ENCODE measurements at places on chromosomes 16 and 17. TPM values are rescaled to one million over a fixed set of nuclear protein-coding genes. Genes with fewer than 3 reads are reported as not detected.

The SPNS3 gene
- total RNA-seq, result not detected

The PLA2G15 gene
- total RNA-seq, result 8.2 TPM

DNA sequence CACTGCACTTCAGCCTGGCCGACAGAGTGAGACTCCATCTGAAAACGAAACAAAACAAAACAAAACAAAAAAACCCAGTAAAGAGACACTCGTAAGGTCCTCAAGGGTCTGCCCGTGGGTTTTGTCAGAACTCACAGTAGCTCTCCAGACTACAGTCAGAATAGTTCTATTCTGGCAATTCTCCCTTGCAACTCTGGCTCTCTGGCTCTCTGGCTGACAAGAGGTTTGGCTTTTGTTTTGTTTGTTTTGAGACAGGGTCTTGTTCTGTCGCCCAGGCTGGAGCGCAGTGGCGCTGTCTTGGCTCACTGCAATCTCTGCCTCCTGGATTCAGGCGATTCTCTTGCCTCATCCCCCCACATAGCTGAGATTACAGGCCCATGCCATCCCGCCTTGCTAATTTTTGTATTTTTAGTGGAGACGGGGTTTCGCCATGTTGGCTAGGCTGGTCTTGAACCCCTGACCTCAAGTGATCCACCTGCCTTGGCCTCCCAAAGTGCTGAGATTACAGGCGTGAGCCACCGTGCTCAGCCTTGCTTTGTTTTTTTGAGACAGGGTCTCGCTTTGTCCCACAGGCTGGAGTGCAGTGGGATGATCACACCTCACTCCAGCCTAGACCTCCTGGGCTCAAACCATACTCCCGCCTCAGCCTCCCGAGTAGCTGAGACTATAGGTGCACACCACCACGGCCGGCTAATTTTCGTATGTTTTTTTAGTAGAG lies 20.5 kb upstream of the CHP2 start:
- H3K27ac ChIP-seq, result no peak overlapping the region
- no peaks in the 10 kb centered on the region for H3K36me3 ChIP-seq
- no peaks in the 10 kb centered on the region for H3K27me3 ChIP-seq
- H3K4me3 ChIP-seq, result no peak overlapping the region
- H3K4me1 ChIP-seq, result no peaks in the 10 kb centered on the region
- no peak for DNase-seq

GRCh38 chr16:89020925-89021595 lies 44.1 kb upstream of the CBFA2T3 start:
- H3K27ac ChIP-seq, result no peak overlapping the region
- H3K4me3 ChIP-seq, result no peak overlapping the region
- no peak for DNase-seq
- no peaks in the 10 kb centered on the region for H3K4me1 ChIP-seq

GRCh38 chr16:84426804-84427203 lies 58.5 kb downstream of the ATP2C2 start:
- no peaks in the 10 kb centered on the region for H3K27me3 ChIP-seq
- H3K4me3 ChIP-seq, result no peak overlapping the region
- H3K4me1 ChIP-seq, result no peaks in the 10 kb centered on the region
- no peak overlapping the region for H3K27ac ChIP-seq

DNA sequence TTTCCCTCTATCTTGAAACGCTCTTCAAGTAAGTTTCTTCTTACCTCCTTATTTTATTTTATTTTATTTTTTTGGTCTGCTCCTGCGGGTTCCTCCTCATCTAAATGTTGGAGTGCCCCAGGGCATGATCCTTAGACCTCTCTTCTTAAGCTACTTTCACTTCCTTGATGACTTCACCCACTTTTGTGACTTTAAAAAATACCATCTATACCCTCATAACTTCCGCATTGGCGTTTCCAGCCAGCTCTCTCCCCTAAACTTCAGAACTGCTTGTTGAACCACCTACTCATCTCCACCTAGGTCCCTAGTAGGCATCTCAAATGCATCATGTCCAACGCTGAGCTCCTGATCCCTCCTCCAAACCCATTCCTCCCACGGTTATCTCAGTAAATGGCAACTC lies 51.4 kb upstream of the NFAT5 start:
- no peak overlapping the region for H3K4me3 ChIP-seq
- H3K4me1 ChIP-seq, result no peaks in the 10 kb centered on the region

DNA sequence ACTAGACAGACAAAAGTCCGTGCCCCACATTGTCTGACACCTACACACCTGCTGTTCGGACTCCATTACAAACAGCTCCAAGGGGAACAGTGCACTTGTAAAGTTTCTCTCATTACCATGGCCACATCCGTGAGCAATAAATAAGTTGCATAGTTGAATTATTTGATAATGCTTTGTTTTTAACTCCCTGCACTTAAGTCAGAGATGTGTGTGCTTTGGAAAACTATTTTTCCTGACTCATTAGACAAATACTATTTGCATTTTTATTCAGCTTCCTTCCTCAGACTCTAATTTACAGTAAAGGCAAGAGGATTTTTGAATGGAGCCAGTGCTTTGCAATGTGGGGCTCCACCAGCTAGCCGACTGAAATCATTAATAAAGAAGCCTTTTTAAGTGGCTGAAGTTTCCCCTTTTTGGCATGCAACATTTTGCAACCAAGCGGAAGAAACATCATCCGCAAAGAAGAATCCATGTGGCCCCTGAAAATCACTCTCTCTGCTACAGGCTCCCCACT lies 6.5 kb upstream of the CCL2 start:
- no peak overlapping the region for H3K4me3 ChIP-seq
- H3K27ac ChIP-seq, result peak overlapping the region; percentile 83
- no peaks in the 10 kb centered on the region for H3K27me3 ChIP-seq
- DNase-seq, result no peak

- H3K36me3 ChIP-seq, result no peaks in the 10 kb centered on the region
- peaks cover 52% of the 10 kb centered on the region for H3K27me3 ChIP-seq
- peaks cover 43% of the 10 kb centered on the region for H3K4me1 ChIP-seq
- peak; percentile 34 for DNase-seq
- H3K4me3 ChIP-seq, result no peak within 1 kb of the TSS
- H3K27ac ChIP-seq, result no peak within 1 kb of the TSS
Measured at GRCh38 chr17:80475910-80476876, at the start of gene NPTX1. Gene NPTX1 (minus strand): TSS chr17:80476607. CDS start chr17:80476446, 161 bp downstream.
